ENCODE measurements at places on chromosomes 2 and 18.
A peak's percentile ranks its signal among the peaks of the same experiment; 100 is the strongest.

- DNase-seq, result peak; percentile 55
These were observed 39.5 kb downstream of the TMEM247 start for GRCh38 chr2:46518861-46519260.

- no peak for DNase-seq
These were observed 123.3 kb upstream of the TANK start for GRCh38 chr2:161036926-161037325.

GRCh38 chr2:158357122-158357521 lies 99.4 kb downstream of the CCDC148 start:
- DNase-seq, result no peak

- DNase-seq, result no peak
These were observed 41.9 kb upstream of the TMEM17 start for GRCh38 chr2:62547854-62548253.

DNA sequence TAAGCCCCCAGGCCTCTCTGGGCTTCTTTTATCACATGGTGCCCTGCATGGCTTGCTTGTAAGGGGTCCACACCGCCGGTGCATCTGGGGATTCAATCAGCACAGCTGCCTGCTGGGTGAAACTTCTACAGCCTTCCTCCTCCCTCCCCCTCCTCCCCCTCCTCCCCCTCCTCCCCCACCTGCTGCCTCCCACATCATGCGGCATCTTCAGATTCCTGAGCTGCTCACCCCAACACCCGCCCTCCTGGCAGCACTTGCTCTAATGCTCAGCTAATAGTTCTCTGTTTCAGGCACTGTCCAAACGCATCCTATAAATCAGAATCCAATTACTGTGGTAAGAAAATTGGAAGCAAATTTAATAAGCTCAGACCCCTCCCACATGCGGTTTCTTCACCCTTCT lies 150.7 kb downstream of the GALNT14 start:
- no peak for DNase-seq

GRCh38 chr2:147715807-147716206 lies 129.0 kb upstream of the ACVR2A start:
- no peak for DNase-seq

DNA sequence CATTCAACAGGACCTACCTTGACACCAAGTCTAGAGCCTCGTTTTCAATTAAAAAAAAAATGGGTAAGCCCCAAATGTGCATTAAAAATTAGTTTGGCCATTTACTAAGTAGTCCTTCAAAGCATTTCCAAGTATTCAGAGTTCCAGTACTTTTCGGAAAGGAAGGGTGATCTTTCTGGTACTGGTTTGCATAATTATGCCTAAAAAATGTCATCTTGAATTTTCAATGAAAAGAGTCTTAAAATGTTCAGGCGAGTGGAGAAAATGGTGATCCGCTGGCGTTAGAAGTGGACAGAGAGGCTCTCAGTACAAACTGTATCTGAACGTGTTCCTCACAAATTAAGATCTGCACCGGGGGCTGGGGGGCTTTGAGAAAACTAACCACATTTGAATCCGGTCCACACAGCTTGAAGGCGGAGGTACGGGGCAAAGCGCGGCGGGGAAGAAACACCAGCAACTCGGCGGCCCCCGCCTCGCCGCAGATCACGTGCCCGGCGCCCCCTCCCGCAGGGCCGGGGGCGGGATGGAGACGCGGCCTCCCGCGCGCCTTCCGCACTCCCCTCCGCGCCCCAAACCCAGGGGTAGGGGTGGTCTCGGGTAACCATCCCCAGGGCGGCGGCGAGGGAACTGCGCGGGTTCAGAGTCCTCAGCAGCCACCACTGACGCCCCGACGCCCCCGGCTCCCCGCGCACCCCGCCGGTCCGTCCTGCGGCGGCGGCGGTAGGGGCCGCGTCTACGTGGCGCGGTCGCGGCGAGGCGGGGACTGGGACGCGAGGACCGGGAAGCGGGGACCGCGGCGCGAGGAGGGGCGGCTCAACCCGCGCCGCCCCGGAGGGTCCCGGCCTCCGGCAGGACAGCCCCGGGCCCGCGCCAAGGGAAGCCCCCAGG lies 564 bp downstream of the LPIN2 start:
- no peak for DNase-seq

DNA sequence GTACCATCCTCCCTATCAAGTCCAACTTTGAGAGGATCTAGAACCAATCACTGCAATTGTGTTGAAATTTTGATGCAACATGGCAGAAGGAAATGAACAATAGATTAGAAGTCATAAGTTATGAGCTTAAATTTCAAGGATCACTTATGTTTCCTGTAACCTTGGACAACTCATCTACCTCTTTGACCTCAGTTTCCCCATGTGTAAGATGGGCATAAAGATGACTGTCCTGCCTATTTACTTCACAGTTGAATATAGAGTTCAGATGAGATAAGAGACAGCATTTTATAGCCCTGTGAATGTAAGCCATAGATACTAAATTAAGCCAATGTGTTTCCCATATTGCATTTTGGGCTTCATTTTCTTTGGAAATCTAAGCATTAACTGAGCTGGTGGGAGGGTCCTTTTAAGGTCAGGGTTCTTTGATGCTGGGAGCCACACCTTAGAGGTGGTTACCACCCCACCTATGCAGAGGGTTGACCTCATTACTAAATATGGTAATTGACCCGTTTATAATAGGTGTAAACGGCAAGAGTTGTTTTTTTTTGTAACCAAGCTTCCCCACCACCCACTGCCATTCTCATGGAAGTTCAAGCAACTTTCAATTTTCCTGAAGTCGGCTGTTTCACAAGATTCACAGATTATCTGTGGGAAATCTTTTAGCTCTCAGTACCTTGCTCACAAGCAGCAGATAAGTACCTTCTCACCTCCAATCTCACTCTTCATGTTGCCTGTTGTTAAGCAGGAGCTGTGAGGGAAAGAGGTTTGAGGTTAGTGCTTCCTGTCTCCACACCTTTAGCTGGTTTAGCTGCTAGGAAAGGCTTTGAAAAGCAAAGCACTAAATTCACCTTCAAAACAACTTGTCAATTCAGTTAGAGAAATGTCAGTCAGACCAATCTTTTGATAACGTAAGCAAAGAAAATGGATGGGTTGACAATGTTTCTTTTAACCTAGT lies 13.3 kb downstream of the CD28 start:
- DNase-seq, result no peak

DNA sequence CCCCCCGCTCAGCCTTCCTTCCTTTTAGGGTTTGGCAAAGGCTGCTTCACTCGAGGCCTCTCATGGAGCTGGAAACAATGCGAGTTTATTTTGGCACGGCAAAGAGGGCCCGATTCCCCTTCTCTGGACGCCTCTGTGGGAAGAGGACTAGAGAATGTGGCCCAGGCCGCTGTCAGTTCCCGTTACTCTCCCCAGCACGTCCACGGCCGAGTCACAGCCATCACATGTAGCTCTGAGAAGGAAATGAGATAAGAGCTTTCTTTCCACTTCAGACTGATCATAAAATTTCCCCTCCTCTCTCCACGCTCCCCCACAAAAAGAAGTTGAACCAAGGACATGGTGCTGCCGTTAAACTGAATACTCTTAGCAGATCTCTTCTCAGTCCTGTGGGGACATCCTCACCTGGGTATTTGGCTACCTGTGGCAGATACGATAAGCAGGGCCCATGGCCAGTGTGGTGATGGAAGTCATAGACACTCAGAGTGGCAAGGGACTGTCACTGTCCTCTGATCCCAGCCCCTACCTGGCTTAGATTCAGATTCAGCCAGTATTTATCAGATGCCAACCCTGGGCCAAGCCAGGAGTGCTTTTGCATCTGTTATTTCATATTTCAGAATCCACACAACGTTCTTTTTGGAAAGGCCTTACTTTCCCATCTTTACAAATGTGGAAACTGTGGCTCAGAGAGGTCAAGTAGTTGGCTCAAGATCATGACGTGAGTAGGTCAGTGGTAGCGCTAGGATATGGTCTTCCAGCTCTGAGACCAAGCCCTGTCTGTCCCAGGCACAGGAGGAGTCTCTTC lies 101.2 kb downstream of the MCFD2 start:
- peak; percentile 73 for DNase-seq

- DNase-seq, result peak; percentile 50
These were observed 716.8 kb downstream of the SUCLG1 start for GRCh38 chr2:83742117-83742782.

DNA sequence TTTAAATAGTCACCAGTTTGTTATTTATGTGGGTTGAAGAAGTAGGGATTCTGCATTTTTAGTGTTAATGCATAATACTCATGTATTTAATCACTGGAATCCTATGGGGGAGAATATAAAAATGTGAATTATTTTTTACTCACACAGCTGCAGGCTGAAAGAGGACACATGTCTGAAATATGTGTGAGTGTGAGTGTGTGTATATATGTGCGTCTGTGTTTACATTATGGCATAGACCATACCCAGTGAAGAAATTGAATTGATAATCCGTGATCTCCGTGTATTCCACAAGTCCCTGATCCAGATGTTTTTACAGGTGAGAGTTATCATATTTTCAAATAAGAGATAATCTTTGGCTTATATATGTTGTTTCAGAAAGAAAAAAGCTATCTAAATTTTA lies 225.3 kb downstream of the ICOS start:
- DNase-seq, result no peak

- no peak for DNase-seq
These were observed 26.5 kb upstream of the ABI2 start for GRCh38 chr2:203301667-203302066.

GRCh38 chr18:23540867-23541266 lies 37.6 kb downstream of the RMC1 start:
- DNase-seq, result no peak

GRCh38 chr18:56267334-56267733 lies 371.1 kb downstream of the TXNL1 start:
- DNase-seq, result no peak

Data from right forelimb (tissue), 1 donor.